ENCODE measurements at places on chromosomes 1 and 21.

DNA sequence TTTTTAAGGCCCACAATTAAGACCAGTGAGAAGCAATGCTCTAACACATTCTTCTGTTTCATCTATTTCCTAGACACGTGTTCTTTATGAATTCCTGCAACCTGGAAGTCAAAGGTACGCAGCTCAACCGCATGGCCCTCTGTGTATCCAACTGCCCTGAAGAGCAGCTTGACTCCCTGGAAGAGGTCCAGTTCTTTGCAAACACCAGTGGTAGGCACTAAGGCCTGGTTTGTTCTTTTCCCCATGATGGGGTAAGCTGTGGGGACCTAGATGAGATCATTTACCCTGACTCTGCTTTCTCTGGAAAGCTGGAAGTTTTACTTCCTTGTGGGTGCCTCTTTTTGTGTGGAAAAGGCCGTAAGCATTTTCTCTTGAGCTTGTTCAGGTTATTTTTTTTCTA lies 7.3 kb downstream of the SLC44A3 start:
- DNase-seq, result no peak

- no peak for DNase-seq
These were observed 53.6 kb downstream of the TNFSF4 start for GRCh38 chr1:173153503-173153902.

DNA sequence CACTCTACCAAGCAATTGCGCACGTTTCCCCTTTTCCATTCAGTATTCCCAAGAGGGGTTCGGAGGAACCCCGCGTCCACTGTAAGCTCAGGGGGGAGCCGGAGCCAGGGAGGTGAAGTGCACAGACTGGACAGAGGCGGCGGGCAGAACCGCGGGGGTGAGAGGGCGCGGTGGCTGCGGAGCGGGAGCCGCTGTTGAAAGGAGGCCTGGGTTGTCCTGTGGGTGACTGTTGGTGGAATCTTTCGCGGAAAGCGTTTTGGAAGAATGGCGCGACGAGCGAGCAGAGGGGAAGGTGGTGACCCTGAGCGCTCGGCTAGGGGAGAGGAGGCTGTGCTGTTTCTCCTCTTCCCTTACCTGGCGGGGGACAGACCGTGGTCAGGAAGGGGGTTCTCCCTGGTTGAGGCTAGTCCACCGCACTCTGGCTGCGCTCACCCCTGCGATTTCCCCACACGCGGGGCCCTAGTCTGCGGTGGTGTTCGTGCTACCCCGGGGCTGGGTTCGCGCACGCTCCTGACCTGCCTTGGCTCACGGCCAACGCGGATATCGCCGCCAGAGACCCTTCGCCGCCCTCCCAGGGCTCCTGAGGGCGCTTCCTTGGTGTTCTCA lies 92.8 kb downstream of the PRKAB2 start:
- no peak for DNase-seq

GRCh38 chr1:209650454-209650853 lies 1.8 kb downstream of the LAMB3 start:
- DNase-seq, result no peak
